T-helper 1 cell (primary cell): ENCODE measurements at places on chromosomes 11 and 22.

DNA sequence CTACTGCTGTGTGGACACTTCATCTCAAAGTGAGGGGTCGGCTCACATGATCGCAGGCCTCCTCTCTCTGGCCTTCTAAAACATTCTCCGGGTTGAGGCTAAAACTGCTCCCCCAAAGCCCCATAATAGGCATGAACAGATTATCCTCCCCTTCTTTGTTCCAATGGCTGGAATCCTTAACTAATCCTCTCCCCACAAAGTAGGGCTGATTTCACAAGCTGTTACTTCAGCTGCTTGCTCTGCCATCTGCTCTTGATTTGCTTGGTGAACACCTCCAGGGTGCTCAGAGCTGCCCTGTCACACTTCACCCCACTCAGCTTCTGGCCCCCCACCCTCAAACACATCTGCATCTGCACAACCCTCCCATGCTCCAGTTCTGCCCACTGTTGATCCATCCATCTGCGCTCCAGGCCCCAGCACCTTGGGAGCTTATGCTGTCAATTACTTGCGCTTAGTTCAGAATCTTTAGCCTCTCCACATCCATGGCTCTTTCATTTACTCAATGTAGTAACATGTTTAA lies 173.1 kb upstream of the API5 start:
- DNase-seq = no peak

GRCh38 chr11:74650498-74650897 lies 58.1 kb downstream of the POLD3 start:
- DNase-seq = no peak

DNA sequence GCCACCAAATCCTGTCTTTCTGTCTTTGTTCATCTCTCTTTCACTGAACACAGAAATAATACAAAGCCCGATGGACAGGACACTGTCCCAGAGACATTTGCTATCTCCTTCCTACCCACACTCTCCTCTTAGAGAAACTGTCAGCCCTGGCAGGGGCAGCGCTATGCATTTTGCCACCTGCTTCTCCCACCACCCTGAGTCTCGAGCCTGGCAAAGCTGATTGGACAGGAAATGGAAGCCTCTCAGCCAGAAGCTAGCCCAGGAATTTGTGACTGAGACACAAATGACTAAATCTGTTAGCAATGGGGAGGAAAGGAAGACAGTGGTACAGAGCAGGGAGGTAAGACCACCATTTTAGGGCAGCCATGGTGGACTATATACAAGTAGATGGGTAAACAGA lies 14.9 kb upstream of the GALNT18 start:
- no peak for DNase-seq

DNA sequence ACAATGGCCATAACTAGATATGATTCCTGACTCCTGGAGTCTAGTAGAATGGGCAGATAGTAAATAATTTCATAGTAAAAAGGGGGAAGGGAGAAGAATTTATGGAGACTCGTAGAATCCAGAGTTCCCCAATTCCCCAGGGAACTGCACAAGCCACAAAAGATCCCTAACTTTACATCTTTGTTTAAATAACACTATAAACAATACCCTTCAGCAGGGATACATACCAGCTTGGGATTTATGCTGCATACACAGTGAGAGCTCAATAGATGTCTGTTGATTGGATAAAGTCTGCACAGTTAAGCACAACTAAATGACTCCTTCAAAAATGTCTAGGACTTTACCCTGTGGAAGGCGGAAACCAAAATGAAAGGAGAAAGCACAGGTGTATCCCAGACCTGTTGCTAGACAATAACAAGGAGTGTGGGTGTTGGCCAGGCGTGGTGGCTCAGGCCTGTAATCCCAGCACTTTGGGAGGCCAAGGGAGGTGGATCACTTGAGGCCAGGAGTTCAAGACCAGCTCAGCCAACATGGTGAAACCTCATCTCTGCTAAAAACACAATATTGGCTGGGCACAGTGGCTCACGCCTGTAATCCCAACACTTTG lies 6.8 kb downstream of the SLC35F2 start:
- DNase-seq = no peak

GRCh38 chr11:76107971-76108370 lies 98.3 kb downstream of the WNT11 start:
- DNase-seq = no peak
